ENCODE measurements at places on chromosomes 12 and 14.

DNA sequence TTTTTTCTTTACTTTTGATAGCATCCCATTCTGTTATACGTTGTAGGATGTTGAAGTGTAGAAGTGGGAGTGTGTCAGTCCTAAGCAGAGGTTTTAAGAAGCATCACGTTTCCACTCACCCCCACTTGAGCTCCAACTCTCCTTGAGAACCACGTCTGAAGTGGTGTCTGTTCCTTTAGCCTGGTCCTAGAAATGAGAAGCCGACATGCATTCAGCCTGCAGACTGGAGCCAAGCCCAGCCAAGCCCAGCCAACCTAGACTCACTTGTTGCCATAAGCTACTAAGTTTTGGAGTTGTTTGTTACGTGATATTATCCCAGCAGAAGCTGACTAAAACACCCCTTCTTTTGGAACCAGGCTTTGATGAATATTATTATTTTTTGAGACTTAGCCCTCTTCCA lies 4.4 kb upstream of the ELK3 start:
- no peak for DNase-seq

DNA sequence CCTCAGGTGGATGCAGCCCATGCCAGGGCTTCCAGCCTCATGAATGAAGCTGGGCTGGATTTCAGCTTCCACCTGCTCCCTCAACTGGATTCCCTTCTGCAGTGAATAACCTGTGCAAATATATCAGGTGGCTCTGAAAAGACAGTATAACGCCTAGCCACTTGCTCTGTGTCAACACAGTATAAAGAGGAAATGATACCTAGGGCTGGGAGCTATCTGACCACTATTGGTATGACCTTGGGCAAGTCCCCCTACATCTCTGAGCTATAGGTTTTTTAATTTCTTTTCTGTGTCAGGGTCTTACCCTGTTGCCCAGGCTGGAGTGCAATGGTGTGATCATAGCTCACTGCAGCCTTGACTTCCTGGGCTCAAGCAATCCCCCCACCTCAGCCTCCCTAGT lies 19.8 kb downstream of the ISM2 start:
- DNase-seq = no peak

DNA sequence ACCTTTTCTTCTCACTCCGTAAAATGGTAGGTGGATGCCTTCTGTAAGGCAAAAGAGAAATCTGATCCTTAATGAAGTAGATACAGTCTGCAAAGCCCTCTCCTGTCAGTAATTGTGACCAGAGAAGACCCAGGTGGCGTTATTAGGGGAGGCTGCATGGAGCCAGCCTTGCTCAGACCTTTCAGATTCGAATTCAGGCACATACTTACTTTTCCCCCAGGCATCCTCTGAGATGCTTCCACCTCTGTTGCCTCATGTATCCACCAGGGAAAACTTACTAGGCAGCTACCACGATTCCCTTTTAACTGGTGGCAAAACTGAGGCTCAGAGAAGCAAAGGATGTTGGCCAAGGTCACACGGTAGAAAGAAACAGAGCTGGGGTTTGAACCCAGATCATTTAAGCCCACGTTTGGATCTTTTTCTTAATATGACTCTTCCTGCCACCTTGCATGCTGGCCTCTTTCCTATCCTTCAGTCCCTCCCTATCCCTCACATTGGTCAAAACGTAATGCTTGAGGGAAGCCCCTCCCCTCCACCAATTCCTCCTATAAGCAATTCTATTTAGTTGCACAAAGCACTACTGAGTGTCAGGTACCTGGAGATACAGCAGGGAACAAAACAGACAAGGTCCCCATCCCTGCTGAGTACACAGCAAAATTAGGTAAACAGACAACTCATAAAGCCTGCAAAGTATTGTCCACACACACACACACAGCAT lies 179.4 kb downstream of the KSR2 start:
- DNase-seq = no peak

DNA sequence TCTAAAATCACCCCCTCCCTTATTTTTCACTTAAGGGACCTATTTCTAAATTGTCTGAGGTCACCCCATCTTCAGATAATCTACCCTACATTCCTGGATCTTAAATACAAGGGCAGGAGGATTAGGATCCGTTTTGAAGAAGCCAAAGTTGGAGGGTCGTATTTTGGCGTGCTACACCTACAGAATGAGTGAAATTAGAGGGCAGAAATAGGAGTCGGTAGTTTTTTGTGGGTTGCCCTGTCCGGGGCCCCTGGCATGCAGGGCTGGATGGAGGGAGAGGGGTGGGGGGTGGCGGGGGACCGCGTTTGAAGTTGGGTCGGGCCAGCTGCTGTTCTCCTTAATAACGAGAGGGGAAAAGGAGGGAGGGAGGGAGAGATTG lies 300 bp upstream of the CCND2 start:
- no peak for DNase-seq

- DNase-seq = no peak
These were observed 2.0 kb downstream of the RMST start for GRCh38 chr12:97464385-97465321.

GRCh38 chr14:104202259-104203070 lies 64.1 kb downstream of the KIF26A start:
- no peak for DNase-seq

DNA sequence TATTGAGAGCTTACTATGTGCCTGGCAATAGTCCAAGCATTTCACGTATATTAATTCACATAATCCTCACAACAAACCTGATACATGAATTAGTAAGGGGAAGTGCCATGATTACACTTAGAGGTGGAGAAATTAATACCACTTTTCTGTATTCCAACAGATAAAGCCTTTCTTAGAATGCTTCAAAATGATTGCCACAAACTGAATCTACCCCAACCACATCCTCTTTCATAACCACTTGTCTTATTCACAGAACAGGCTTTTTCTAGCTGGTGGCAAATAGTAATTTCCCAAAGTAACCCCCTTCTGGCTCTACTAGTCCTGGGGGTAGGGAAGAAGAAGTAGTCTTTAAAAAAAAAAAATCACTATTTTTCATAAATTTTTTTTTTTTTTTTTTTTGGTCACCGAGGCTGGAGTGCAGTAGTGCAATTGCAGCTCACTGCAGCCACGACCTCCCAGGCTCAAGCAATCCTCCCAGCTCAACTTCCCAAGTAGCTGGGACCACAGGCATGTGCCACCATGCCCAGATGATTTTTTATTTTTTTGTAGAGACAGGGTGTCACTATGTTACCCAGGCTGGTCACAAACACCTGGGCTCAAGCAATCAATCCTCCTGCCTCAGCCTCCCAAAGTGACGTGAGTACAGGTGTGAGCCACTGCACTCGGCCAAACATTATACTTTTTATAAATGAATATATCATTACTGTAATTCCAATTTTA lies 59.0 kb upstream of the ARID2 start:
- DNase-seq = no peak

- DNase-seq = no peak
These were observed 8.3 kb upstream of the MTA1 start for GRCh38 chr14:105411017-105411941.

GRCh38 chr12:47321436-47321835 lies 241.7 kb upstream of the AMIGO2 start:
- no peak for DNase-seq

GRCh38 chr14:72907886-72908285 lies 14.0 kb upstream of the DPF3 start:
- no peak for DNase-seq

- no peak for DNase-seq
These were observed 388.1 kb upstream of the PRICKLE1 start for GRCh38 chr12:42977451-42978230.

DNA sequence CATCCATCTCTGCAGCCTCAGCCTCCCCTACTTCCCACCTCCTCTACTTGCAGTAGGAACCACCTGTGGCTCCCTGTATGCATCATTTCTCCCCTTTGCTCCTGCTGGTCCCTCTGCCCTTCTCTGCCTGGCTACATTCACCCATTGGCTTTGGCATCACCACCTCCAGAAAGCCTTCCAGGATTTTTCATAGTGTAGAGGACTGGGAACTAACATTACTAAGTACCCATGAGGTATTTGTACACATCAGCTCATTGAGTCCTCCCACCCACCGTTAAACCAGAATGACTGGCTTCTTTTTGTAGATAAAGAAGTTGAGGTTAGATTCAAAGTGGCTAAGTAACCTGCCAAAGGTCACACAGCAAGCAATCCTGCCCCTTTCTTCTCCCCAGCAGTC lies 17.1 kb downstream of the SYNE3 start:
- no peak for DNase-seq

GRCh38 chr14:73386342-73386741 lies 72.0 kb downstream of the NUMB start:
- no peak for DNase-seq

- no peak for DNase-seq
These were observed 129.9 kb upstream of the GRIN2B start for GRCh38 chr12:14111230-14111865.

DNA sequence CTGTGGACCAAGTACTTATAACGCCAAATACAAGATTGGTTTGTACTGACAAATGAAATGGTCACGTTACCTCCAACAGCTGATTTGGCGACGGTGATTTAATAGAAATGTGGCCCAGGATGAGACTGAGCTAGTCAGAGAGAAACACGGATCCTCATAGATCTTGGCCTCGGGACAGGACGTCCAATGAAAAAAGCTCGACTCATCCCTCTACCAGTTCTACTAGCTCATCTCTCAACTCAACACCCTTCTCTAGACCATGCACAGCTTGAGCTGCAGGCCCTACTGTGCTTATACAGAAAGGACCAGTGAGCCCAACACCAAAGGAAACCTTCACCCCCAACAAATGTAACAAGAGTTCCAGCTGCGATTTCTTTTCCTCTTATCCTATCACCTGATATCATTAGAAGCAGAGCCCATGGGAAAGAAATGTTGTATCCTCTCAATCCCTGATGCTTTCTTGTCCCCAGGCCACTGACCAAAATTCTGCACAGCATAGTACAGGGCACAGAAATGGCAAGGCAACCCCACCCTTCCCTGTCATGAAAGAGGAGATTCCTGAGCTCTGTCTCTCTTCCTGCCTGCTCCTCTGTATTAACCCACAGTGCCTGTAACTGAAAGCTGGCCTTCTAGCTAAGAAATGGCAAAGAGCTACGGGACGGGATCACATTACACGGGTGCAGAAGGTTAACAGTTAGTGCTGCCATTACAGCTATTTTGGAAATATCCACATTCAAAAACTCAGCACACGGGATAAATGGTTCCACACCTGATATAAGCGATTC lies 39.2 kb downstream of the DICER1 start:
- DNase-seq = no peak

DNA sequence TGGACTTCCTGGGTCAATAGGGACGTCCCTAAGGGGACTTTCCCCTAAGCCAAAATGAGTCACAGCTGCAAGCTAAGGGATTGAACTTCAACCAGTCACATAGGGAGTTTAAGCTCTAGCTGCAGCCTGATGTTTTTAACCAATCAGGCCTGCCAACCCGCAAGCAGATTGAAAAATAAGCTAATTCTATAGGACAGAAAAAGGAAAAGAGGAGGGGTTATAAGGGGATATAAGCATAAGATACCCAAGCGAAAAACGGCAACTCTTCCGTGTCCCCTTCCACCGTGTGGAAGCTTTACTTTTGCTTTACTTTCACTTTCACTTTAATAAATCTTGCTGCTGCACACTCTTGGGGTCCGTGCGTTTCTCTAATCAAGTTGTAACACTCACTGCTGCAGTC lies 24.4 kb downstream of the ATP23 start:
- no peak for DNase-seq

DNA sequence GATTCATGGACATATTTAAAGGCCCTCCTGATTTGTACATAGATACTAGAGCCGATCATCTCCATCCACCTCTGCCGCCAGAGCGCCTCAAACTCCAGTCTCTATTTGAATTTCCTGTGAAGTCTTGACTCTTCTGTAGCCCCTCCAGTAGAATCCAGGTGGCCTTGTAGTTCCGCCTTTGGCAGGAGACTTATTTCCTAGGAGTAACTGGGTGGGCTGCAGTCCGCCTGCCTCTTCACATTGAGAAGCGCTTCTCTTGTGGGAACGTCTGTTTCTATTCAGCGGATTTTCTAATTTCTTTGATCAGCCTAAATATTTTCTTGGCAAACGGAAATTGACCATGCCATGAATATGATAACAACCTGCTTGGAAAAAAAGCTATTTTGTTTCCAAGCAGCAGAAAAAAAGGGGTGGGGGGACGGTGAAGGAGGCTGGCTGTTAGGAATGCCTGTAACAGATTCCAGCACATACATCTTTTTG lies 9.0 kb upstream of the SIX1 start:
- DNase-seq = no peak

DNA sequence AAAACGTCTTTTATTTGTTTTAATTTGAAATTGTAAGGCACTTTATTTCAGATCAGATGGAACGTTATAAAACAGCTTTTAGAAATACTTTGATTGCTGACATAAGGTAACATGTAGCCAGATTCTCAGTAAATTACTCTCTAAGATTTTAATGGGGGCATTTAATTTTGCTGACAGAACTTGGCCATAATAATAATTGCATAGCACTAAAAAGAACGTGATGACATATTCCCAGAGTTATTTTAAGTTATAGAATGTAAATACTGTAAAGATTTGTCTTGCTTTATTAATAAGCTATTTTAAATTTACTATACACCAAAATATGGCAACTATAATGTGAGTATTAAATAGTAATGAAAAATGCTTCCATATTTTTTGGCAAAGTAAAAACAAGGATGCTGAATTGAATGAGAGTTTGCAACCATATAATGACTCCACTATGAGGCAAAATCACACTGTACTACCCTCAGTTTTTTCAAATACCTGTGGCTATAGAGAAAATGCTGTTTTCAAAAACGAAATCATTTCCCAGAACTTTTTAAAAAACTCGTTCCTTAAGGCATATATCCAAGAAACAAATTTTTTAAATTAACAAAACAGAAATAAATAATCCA lies 876 bp downstream of the LUM start:
- no peak for DNase-seq

DNA sequence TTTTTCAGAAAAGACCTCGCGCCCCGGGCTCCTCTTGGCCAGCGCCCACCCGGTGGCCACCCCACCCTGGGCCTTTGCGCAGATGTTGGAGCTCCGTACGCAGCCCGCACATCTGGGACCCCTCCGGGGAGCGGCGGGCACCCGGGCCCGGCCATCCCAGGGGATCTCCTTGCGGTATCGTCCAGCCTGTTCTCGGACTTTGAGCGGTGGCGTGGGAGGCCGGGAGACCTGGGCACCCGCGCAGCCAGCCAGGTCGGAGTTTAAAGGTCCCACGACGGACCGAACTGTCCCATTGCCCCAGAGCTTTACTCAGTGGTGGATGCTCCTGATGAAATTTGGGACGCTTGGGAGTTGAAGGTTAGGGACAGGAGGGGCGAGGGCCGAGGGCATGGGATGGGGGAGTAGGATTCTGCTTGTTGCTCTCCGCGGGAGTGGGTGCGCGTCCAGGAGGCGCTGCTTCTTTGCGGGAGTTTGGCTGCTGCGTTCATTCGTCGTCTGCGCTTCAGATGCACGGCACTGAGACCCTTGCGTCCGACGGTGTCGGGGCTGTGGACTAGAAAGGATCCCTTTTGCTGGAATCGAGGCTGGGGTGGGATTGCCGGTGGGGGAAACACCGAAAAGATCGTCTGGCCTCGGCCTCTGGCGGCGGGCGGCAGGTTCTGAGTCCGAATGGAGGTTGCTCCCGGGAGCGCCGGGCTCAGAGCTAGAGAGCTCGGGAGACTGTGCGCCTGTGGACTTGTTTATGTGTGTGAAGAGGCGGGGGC lies 1.4 kb downstream of the NTF3 start:
- DNase-seq = no peak
